ENCODE measurements at places on chromosomes 12 and 14. TPM values are rescaled to one million over a fixed set of nuclear protein-coding genes. Genes with fewer than 3 reads are reported as not detected.

GRCh38 chr12:8913702-8914032 lies 642 bp upstream of the PHC1 start:
- DNase-seq: no peak

DNA sequence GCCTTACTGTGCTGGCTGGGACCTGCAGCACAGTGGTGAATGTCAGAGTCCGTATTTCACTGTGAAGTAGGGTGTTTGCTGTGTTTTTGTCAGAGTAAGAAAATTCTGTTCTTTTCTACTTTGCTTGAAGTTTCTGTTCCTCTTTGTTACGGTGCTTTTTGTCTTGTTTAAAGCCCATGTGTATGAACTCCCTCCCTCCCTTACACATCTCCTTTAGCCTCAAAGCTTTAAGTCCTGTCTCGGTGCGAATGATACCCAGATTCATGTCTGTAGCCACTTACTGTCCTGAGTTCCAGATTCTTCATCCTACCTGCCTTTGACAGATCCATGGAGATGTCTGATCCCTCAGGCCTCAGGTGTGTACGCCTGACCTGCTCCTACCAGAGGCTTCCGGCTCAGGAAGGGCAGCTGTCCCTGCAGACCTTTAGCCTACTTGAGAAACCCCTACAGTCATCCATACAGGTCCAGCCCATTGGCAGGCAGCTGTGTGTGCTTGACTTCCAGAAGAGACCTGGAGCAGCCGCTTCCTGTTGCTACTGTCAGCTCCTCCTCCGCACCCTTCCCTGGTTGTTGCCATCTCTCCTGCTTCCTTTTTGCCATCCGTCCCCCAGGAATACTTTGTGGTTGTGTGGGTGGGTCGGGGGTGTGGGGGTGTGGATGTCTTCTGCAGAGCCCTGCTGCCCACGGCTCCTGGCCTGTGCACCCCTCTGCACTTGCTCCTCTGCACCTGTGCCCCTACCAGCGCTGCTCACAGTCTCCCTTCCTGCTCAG lies 72.9 kb downstream of the DDX51 start:
- DNase-seq: no peak

DNA sequence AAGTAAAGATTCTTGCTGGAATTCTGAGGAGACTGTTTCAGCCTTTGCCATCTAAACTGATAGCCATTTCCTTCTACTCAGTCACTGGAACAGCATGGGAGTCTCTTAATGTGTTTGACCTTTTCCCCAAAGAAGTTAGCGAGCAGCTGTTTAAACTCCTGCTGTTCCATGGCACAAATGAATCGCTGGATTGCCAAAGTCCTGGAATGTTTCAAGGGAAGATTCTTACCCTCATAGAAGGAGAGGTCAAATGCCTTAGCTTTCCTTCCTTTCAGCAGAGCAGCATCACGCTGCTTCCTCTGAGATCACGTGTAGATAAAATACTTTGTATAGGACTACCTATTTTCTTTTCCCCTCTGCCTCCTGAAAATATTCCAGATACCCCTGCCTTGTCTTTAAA lies 10.5 kb upstream of the NR2C1 start:
- DNase-seq: no peak

Gene NPFF
- not detected for total RNA-seq

GRCh38 chr14:68945585-68946488 lies 33.3 kb downstream of the ACTN1 start:
- no peak for DNase-seq

DNA sequence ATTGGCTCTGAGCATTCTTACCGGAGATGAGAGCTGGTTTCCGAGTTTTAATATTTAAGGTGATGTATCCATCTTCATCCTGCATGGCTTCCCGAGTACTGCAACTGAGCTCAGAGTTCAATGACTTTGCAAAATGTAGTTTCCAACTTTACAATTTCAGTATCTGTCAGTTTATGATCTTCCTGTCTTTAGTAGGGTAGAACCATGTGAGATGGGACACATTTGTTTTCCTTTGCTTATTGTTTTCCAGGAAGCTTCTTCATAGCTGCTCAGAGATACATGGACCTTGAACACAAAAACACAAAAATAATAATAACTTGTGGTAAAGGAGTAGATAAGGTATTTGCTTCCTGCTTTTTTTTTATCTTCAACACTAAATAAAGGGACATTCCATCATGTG lies at the start of gene CLEC1B:
TSS of gene CLEC1B (minus strand) at position 106 of the 400 bp plus-strand sequence. CDS start at position 85, 21 bp downstream.
- no peak for DNase-seq

GRCh38 chr14:72599579-72600470 lies 294.1 kb downstream of the DPF3 start:
- DNase-seq: no peak

GRCh38 chr12:120677765-120678473 lies 9.0 kb upstream of the MLEC start:
- DNase-seq: peak; percentile 67

Gene INSM2
- not detected for total RNA-seq

DNA sequence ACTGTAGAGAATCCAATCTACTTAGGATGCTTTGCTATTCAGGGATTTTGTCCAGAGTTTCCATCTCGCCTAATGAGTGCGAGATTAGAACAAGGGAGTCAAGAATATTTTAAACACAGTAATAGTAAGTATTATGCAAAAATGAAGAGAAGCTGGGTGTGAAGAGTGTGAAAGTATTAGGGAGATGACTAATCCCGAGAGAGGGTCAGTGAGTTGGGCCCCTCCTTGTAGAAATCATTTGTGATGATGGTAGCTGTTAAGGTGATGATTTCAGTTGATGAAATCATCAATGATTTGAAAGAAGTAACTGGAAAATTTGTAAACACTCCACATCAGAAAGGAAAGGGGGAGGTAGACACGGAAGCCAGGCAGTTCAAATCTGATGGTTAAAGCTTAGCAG lies 478.9 kb upstream of the MGAT4C start:
- no peak for DNase-seq

Measured in psoas muscle (tissue), 8 donors.